ENCODE measurements at places on chromosomes 6 and 20. TPM values are rescaled to one million over a fixed set of nuclear protein-coding genes. Genes with fewer than 3 reads are reported as not detected.

TNXB gene
- 1.1 TPM for total RNA-seq

DNAH8 gene
- not detected for total RNA-seq

MAFB gene
- 0.27 TPM for total RNA-seq

TSHZ2 gene
- under 0.01 TPM for total RNA-seq

WFDC2 gene
- total RNA-seq, result not detected

DNA sequence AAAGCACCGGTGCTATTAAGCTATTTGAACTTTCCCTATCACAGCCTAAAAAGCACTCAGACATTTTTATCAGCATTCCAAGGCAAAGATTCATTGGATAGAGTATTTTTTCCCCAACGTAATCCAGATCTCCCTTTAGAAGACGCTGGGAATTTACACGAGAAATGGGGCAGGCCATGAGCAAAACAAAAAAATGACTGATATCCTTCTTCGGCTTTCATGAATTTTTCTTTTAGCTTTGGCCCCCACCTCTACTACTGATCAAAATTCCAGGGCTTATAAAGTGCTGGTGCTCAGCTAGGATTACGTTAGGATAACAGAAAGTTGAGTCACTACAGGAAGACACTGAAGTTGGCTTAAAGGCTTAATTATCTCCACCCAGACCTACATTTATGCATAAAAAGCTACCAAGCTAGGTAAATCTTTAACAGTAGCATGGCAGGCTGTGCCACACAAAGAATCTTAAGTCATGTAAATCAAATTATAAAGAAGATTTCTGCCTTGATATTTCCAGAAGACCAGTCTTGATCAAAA is 418.5 kb upstream of the BTBD3 start:
- DNase-seq, result no peak

DNA sequence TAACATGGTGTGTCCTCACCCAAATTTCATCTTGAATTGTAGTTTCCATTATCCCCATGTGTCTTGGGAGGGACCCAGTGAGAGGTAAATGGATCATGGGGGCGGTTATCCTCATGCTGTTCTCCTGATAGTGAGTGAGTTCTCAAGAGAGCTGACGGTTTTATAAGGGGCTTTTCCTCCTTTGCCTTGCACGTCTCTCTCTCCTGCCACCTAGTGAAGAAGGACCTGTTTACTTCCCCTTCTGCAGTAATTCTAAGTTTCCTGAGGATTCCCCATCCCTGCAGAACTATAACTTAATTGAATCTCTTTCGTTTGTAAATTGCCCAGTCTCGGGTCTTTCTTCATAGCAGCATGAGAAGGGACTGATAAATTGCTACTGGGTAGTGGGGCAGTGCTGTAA is 789.3 kb downstream of the FRK start:
- DNase-seq, result no peak

DNA sequence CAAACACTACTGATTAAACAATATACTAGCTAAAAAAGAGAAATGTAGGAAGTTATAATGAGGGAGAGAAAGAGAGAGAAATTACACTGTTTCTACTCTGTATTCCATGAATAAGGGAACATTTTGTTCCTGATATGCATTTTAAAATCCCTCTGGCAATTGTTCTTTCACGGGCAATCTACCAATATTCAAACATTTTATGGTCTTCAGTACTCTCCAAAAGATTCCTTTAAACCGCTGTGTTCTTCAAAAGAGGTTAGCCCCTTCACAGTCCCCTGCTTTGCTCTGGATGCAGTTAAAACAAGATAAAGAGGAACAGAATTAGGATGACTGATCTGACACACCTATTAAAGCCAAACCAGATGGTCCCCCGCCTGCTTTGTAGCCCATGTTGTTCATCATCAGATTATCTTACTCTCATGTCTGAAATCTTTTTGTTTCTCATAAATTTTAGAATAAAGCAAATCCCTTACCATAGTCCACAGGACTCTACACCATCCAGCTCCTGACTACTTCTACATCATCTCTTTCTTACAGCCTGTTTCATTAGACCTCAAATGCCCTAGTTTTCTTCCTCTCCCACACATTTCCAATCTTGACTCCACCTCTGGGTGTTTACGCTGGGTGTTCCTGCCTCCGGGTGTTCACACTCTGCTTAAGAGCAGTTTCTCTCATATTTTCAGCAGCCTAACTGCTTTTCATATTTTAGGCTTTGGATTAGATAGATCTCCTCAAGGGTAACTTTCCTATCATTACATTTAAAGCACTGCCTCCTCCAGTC is 399.7 kb downstream of the COL12A1 start:
- no peak for DNase-seq

GRCh38 chr20:1278993-1279392 is 12.9 kb downstream of the SNPH start:
- no peak for DNase-seq

GRCh38 chr6:6497976-6498375 is 90.5 kb upstream of the LY86 start:
- DNase-seq, result no peak

GRCh38 chr6:167336844-167337630 is 12.2 kb downstream of the TTLL2 start:
- DNase-seq, result no peak

DNA sequence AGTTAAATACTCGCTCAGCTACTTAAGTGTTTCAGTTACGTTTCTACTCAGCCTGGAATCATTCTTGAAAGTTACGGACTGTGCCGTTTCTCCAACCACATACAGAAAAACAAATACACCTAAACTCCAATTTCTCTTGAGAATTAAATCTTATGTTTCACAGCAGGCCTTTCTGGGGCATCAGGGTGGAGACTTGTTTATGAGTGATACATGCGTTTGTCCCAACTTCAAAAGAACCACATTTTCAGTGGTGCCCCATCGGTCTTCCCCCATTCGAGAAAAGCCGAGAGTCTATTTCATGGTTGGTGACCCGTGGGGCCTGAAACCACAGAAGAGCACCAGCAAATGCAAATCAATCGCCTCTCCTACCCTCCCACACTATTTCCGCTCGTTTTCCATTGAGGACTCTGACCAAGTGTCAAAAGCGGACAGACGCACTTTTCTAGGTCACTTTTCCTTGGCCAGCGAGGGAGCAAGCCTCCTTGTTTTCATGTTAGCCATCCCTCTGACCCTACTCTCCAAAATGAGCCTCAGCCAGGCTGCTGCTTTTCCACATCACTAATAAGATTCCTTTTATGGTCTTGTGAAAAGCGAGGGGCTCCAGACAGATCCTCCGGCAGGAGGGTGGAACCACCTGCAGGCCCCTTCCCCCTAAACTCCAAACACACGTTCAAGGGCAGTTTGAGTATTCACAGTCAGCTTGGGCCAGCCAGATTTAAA is 3.1 kb downstream of the JAG1 start:
- DNase-seq, result no peak

- DNase-seq, result no peak
These were observed 35.3 kb downstream of the DUSP22 start for GRCh38 chr6:327538-328116.

DNA sequence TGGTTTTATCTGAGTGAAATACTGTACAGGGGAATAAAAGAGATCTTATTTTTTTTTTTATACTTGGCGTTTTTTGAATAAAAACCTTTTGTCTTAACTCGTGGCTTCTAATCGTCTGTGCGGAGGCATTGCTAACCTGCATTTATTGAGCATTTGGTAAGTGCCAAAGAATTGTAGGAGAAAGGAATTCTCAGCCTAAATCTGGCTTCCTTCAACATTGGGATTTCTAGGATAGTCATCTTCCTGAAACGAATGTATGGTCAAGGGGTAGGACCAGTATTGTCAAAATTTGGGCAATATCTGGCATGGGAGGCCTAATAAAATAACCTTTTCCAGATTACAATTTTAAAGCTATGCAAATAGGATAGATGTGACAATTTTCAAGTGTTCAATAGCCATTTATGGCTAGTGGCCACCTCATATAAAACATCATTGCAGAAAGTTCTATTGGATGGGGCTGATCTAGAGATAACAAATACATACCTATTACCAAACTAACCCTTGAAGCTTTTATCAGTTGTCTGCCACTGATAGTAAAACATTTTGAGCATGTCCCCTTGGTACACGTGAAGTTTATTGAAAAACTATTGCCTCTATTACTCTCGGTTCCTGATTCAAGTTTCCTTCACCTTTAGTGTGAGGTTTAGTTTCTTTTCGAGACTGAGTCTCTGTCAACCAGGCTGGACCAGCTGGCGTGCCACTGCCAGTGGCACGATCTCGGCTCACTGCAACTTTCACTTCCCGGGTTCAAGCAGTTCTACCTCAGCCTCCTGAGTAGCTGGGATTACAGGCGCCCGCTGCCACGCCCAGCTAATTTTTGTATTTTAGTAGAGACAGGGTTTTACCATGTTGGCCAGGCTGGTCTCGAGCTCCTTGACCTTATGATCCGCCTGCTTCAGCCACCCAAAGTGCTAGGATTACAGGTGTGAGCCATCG is 5.6 kb downstream of the PIM1 start:
- no peak for DNase-seq

- DNase-seq, result no peak
These were observed 56.2 kb upstream of the NHSL1 start for GRCh38 chr6:138555421-138555988.

DNA sequence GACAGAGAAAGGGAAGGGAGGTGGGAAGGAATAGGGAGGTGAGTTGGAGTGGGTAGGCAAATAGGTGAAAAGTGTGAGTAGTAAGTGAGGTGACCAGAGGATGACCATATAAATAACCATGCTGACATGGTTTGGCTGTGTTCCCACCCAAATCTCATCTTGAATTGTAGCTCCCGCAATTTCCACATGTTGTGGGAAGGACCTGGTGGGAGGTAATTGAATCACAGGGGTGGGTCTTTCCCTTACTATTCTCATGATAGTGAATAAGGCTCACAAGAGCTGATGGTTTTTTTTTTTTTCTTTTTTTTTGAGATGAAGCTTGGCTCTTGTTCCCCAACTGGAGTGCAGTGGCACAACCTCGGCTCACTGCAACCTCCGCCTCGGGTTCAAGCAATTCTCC is 21.5 kb upstream of the SMIM13 start:
- DNase-seq, result no peak

DNA sequence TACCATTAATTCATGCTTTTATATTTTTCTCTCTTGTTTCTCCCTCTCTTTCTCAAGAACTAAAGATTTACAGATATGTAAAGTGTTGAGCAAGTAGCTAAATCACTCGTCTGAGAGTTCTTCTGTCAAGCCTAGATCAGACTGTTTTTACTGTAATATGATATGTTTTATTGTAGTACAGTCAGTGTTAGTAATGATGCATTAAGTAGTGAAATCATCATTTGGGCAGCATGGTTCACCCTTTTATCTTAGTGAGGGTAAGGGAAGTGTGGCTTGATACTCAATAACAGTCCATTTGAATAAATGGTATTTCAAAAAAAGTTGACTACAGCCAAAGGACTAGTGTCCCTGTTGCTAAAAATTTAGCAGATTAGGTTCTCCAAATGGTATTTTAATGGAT is 9.2 kb downstream of the CYB5R4 start:
- DNase-seq, result no peak

- DNase-seq, result peak; percentile 75
These were observed 1.1 kb upstream of the JARID2 start for GRCh38 chr6:15244620-15245360.

All from hematopoietic multipotent progenitor cell (in vitro differentiated cells).